Lung (tissue), 17 donors: ENCODE measurements at places on chromosomes 2 and 18. TPM values are rescaled to one million over a fixed set of nuclear protein-coding genes. Genes with fewer than 3 reads are reported as not detected.
A peak's percentile ranks its signal among the peaks of the same experiment; 100 is the strongest.

DNA sequence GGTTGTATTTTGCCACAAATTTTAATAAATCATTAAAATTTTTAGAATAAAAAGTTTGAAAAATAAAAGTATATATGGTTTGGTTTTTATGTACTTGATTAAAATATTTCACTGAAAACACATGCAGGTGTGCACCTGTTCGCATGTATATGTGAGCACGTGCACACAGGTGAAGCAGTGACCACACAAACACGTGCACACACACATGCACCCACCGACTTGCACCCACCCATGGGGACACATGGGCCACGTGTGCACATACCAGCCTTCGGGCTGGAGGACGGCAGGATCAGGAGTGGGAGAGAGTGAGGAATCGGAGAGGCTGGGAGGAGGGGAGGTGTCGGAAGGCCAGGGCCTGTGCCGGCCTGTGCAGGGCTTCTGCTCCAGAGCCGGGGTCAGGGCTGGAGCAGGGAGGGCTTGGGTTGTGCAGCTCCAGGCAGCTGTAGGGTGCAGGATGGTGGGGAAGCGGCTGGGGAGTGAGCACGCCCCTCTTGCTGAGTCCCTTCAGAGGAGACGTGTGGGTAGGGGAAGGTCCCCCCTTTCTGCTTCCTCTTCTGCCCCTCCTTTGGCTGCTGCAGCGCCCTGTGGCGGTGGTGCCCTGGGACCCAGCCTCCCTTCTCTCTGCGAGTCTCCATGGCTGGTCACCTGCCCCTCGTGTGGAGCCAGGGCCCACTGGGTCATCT lies 106.9 kb upstream of the HDAC4 start:
- DNase-seq: no peak

Gene SH3BP4
- 15.8 TPM for polyA plus RNA-seq

Gene SULT1C2
- polyA plus RNA-seq: 1.7 TPM

DNA sequence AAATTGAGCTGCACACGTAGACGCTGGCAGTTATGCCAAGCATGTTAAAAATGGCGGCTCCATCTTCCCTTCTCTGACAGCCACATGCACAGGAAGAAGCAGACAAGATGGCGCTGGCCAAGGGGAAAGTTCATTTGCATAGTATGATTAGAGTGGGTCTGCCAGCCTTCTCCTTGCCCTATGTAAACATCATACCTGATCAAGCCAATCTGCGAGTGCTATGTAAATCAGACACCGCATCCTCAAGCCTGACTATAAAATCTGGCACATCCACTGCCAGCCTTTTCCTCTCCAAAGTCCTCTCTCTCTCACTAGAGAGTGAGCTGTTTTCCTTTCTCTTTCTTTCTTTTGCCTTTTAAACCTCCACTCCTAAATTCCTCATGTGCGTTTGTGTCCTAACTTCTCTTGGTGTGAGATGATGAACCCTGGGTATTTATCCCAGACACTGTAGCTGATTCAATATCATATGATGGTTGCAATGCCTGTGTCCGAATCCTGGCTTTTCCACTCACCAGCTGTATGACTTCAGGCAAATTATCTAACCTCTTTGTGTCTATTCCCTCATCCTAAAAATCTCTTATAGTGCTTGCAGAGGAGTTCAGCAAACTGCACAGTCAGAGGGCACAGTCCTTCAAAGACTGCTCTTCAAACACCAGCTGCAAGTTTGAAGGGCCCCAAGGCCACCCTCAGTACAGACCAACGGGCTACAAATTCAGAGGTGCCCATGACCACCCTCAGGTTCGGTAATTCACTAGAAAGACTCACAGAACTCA lies 39.3 kb upstream of the ITSN2 start:
- peak; percentile 19 for DNase-seq

DNA sequence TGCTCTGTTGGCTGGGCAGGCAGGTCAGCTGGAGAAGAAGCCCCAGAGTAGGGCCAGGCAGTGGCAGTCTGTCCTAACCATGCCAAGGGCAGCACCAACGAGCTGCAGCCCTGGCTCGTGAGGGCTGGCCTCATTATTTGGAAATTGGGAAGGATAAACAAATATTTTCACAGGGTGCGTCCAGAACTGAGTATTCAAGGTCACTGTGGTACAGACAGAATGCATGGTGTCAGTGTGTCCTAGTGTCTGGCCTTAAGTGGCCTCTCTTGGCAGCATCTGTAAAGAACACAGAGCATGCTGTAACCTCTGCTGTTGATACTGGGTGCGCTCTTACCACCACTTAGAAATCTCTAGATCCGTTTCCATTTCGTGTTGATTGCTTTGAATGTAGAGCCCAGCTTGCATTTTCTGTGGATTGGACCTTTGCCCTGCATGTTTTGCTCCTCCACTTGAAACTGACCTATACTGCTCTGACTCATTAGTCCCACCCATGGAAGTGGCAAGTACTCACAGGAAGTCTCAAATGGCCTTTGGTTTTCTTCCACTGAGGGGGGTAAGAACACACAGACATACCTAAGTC lies 88.2 kb downstream of the GREB1L start:
- DNase-seq: no peak

Gene ACVR1C
- 0.35 TPM for polyA plus RNA-seq

Gene CDH20
- polyA plus RNA-seq: 0.02 TPM

Gene TMEFF2
- polyA plus RNA-seq: not detected

DNA sequence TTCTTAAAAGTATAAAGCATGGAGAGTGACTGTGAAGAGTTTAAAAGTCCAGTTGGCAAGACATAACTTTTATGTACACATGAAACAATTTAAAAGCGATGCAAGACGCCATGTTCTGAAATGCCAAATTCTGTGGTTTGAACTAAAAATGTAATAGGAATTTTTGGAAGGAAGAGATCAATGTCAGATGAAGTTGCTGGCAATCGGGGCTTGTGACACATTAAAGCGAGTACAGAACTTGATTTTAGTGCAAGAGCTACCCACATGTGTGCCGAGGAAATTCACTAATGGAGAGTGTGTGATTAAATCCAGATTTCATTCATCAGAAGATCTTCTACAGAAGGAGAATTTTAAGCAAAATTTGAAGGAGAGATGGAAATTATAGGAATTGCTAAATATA lies 220.2 kb upstream of the CCDC68 start:
- DNase-seq: no peak

DNA sequence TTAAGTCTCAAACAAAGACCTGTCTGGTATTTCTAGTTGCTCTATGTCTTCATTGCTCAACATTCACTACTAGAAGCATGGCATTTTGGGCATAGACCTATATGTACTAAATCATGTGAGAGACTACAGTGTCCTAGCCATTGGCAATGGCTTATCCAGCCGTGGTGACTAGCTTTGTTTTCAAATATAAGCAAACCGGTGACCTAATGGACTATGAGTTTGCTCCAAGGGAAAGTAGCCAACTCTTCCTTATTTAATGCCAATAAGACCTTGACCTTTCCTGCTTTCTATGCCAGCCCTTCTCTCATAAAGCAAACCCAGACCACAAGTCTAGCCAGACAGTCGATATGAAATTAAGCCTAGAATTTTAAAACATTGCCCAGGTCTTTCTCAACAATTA lies 113.7 kb upstream of the CREB1 start:
- DNase-seq: no peak

DNA sequence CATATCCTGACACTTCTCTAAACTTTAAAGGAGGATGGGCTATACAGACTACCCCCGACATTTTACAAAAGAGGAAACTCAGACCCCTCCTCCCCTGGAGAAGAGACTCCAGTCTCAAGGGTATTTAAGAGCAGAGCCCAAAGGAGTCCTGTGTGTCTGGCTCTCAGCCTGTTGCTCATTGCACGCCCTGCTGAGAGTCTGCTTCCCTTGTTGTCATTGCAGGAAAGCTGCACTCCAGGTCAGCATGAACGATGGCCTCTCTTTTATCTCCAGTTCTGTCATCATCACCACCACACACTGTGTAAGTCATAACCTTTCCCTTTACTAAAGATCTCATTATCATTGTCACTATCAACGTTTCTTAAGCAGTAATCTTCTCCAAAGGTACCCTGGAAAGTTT lies 111.4 kb downstream of the ANTXR1 start:
- no peak for DNase-seq

Gene RFTN2
- polyA plus RNA-seq: 0.40 TPM

Gene FAM228A
- 0.46 TPM for polyA plus RNA-seq

DNA sequence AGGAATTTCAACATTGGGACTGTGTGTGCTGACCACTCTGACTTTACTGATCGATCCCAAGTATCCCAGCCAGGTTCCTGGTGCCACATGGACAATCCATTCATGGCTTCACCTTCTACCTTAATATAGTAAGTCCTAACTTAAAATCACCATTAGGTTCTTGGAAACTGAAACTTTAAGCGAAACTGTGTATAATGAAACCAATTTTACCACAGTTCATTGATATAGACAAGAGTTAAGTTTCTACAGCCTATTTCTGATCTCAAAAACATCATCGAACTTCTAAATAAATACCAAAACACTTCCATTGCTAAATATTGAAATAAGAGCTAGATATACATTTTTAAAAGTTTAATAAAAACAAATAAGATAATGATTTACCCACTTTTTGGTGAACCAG lies 4.4 kb upstream of the EXOC6B start:
- no peak for DNase-seq

GRCh38 chr2:142734770-142735169 lies 142.7 kb upstream of the KYNU start:
- DNase-seq: no peak

Gene VWC2L
- 0.04 TPM for polyA plus RNA-seq

DNA sequence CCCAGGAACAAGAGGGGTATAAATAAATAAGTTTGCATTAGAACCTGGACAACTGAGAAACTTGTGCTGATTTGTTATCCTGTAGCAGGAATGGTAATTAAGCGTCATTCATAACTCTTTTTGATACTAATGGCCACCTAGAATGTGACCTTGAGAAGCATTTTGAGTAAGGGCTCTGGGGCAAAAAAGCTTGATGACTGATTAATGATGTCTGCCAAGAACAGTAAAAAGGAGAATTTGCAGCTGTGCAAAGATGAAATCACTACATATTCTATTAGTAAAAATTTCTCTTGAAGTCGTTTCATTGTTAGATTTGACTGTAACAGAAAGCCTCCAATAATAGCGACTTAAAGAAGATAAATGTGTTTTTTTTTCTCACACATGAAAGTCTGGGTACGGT lies 157.7 kb downstream of the PRKCE start:
- no peak for DNase-seq

- no peak for DNase-seq
Measured at GRCh38 chr2:136210455-136210805, 92.5 kb upstream of the CXCR4 start.

Gene FAM237A
- polyA plus RNA-seq: not detected

Gene SCYGR1
- not detected for polyA plus RNA-seq

- no peak for DNase-seq
Measured at GRCh38 chr2:181306785-181307184, 150.4 kb upstream of the ITGA4 start.

Gene RPIA
- polyA plus RNA-seq: 25.3 TPM

- no peak for DNase-seq
Measured at GRCh38 chr2:200810998-200811332, 745 bp upstream of the BZW1 start.

- DNase-seq: no peak
Measured at GRCh38 chr18:34038086-34038485, 186.6 kb downstream of the NOL4 start.

DNA sequence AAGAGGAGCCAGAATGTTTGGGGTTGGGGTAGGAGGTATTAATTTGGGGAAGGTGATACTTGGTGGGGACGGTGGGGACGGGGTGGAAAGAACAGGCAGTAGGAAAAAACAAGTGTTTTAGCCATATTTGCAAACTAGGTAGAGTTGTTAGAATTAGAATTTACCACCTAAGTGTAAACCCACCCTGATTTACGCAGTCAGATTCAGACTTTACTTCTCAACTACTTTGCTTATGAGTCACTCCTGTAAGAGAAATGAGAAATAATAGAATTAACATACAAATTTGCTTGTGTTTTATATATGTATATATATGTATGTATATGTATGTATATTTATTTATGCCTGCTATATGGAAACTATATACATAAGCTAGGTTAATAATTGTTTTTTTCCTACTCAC lies 1168.2 kb upstream of the ZEB2 start:
- no peak for DNase-seq

GRCh38 chr18:35605686-35606417 lies 24.3 kb downstream of the GALNT1 start:
- no peak for DNase-seq

Gene TBR1
- polyA plus RNA-seq: 0.02 TPM

Gene RTN4
- 292 TPM for polyA plus RNA-seq

Gene KLHL14
- 0.21 TPM for polyA plus RNA-seq

- no peak for DNase-seq
Measured at GRCh38 chr2:11026286-11026921, 114.7 kb downstream of the KCNF1 start.

DNA sequence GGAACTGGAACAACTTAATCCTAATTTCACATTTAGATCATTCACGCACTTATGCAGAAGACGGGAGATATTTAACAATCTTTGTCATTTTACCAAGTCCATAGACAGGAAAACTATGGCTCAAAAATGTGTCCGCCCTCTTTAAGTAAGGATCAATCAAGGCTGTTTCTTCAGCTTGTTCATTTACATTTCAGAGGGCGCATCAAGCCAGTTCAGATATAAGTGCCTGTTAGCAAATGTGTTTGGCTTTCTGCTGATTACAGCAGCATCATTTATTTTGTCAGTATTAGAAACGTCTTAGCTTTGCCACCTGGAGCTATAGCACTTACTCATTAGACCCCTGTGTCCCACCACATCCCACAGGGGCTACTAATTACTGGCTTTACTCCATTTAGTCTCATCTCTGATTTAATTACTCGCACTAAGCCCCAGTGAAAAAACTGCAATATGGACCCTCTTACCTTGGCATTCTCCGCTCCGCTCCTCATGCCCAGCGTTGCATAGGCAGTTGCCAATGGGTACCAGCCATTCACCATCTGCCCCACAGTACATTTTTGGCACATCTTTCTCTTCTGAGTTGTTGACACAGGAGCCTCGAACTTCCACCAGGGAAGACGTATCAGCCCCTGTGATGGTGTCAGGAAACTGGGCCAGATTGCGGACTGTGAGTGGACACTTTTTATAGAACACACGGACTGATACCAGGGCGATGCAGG lies 8.7 kb downstream of the EPHA4 start:
- no peak for DNase-seq

Gene ACMSD
- 0.14 TPM for polyA plus RNA-seq

Gene TWSG1
- polyA plus RNA-seq: 13.2 TPM

Gene RESP18
- polyA plus RNA-seq: not detected

- DNase-seq: no peak
Measured at GRCh38 chr18:9285604-9286003, 49.0 kb upstream of the TWSG1 start.

Gene MARCHF4
- polyA plus RNA-seq: 0.04 TPM

- peak; percentile 80 for DNase-seq
Measured at GRCh38 chr2:65278531-65278981, 50.9 kb downstream of the ACTR2 start.

- DNase-seq: no peak
Measured at GRCh38 chr2:168350380-168350779, 103.0 kb upstream of the STK39 start.
